ENCODE measurements at places on chromosomes 5 and 9.

DNA sequence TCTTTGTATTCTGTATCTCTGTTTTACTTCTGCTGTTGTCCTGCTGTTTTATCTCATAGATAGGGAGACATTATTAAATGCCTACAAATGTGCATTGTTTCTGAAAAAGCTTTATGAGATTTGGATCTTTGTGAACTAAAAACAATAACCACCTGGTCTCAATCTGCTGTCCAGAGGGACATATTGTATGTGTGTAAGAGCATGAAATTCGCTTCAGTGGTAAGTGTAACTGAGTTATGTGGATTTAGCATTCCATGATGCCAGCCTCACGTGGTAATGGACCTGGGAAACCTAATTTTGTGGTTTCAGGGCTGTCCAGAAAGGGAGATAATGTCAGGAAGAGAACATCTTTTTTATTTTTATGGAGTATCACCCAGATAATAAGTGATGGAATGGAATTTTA is 119.3 kb downstream of the GDNF start:
- no peak for DNase-seq

DNA sequence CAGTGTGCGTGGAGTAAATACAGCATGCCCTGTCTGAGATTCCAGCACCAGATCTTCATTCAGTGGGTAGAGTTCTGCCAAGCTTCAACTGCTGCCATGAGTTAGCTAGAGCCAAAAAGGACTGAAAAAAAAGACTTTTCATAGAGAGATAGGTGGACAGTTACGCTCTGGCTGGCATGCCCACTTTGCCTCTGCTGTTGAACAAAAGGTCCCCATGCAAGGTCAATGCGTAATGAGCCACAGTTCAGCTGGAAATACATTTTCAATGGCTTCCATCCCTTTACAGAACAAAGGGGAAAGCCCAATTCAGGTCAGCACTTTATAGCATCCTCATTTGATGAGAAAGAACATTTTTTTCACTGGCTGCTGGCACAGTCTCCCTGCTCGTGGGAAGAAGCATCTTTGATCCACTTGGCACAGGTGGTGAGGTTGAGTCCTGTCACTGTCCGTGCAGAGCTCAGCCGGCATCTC is 86.9 kb upstream of the ERCC6L2 start:
- no peak for DNase-seq

DNA sequence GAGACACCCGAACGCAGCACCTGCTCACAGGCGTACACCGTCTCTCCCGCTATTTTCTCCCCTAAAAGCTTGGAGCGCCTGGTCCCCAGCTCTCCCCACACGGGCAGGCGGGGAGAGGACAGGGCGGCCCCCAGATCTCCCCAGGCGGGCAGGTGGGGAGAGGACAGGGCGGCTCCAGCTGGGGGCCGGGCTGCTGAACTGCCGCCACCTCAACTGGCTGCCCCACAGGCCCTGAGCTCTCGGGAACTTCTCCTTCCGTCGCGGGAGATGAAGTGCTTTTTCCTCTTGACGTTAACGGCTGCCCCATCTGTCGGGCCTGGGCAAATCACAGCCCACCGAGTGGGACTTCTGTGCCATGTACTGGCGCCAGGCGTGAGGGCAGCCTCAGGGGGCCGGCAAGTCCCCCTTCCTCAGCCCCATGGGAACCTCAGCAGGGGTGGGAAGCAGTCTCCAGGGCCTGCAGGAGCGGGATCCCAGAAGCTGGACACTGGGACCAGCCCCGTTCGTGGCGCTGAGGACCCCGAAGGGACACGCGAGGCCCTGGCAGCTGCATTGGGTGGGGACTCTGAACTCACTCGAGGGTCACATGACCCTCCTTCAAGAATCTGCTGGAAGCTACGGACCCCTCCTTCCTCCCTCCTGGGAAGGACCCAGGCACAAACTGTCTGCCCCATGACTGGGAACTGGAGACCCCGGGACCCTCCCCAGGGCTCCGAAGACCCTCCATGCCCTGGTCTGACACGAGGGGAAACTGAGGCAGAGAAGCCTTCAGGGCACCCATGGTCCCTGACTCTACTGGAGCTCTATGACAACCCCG is 5.7 kb upstream of the EGFL7 start:
- no peak for DNase-seq

DNA sequence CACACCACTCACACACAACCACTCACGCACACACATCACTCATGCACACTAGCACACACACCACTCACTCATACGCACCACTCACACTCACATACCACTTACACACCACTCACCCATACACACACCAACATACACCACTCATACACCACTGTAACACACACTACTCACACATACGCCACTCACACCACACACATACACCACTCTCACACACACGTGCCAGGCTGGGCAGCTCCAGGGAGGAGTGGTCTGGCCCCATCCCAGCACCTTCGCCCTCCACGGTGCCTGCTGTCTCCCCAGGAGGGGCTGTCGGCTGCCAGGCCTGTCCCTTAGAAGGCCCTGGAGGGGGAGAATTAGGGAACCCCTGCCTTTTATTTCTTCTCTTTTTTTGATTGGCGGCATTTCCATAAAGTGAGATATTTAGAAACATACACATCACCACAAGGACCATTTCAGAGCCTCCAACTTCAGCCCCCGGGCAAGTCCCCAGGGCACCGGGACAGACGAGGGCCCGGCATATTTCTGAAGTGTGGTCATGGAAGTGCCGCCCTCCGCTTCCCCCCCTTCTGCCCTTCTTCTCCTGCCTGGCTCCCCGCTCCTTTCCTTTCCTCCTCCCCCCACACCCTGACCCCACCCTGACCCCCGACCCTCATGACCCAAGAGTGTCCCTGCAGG is 6.3 kb upstream of the ASB6 start:
- DNase-seq, result no peak

GRCh38 chr5:2993771-2994170 is 242.3 kb upstream of the IRX2 start:
- no peak for DNase-seq

DNA sequence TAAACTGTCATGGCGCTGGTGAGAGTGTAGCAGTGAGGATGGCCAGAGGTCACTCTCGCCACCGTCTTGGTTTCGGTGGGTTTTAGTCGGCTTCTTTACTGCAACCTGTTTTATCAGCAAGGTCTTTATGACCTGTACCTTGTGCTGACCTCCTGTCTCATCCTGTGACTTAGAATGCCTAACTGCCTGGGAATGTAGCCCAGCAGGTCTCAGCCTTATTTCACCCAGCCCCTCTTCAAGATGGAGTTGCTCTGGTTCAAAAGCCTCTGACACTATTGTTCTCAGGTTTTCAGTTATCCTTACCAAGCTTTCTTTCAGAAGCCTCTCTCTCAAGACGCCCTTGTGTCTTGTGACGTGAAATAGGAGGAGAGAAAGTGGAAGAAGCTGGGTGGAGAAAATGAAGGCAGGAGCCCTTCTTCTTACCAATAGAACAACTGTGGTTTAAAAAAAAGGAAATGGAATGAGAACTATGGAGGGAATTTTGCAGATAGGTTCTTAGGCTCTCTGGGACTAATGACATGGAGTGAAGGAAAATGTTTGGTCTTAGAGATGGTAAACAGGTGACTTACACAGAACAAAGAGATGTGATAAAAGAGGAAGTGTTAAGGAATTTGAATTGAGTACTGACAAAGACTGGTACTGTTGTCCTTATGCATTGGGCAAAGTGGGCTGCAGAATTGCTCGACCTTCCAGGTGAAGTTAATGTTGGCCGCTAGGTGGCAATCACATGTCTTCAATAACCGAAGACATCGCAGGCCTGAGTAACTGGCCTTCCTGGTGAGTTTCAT is 133.3 kb upstream of the RAI14 start:
- no peak for DNase-seq

Data from GM12878 (cell line).